Left ventricle myocardium inferior (tissue), 1 donor: ENCODE measurements at places on chromosomes 2 and 18.
A peak's percentile ranks its signal among the peaks of the same experiment; 100 is the strongest.

DNA sequence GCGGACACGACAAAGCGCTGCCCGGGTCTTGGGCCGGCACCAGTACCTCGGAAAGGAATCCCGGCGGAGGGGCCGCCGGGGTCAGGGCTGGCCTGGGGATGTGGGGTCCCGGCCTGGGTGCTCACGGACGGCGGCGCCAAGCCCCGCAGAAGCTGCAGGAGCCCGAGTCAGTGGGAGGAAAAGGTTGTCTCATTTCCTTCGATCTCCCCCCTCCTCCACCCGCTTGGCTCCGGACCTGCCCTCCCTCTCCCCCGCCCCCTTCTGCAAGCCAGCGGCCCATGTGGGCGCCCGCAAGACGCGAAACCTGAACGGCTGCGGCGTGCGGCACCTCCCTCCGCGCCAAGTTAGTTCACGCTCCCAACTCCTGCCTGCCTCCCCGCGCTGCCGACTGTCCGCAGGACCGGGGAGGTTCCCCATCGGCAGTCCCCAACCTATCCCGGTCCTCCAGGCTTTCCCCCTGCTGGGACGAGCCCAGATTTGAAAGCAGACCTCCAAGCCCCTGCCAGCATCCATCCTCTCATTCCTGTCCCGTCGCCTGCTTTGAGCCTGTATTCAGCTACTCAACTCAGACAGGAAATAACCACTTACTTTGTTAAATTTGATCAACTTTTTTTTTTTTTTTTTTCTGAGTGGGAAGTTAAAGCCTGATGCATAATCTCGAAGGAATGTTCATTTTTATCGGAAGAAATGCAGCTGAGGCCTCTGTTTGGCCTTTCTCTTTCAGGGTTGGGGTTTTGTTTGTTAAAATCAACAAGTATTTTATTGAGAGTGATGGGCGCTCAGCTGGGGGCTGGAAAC, at the start of gene EVA1A:
Gene EVA1A (minus strand): TSS at position 172 of the 798 bp plus-strand sequence. CDS start 42,799 bp downstream, outside the sequence.
- DNase-seq = peak; percentile 24

DNA sequence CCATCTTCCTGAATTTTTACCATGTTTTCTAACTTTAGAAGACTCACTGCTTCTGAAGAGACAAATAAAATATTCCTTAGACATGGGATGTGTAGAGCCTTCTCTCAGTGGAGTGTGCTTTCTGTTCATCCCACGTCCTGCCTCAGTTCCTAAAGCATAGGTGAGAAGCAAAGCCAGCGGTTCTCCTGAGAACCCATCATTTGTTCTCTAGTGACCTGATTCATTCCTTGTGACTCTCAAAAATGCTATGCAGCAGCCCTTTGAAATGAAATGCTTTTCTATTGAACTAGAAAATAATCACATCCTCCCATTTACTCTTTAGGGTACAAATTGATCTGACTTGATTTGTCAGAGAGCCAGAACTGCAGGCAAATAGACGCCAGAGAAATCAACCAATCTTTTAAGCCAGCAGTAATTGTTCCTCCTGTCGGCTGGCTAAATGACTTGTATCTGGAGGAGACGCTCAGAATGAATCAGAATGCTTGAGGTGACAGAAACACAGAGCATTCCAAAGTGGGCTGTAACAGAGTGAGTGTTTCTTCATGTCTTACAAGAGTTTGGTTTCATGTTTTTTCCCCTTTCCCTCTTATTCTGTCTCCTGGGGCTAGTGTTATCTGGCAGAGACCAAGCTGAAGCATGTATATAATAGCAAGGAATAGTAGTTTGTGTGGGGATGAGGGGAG, 81.3 kb upstream of the TMEM178A start:
- DNase-seq = no peak

DNA sequence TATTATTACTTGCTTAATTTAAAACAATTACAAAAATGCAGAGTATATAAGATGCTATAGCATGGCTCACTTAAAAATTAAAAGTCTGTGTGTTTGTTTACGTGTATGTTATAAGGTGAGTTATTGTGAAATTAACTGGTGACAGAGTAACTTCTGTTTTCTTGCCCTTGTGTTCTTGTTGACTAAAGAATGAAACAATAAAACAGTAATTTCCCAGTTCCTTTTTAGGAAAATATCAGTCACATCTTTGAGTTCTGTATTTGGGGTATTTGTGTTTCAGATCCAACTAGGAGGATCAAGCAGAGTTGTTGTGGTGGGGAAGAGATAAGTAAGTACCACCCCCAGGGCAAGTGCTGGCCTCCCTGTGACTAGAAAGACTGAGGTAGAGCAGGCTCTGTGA, 143.6 kb downstream of the CCDC148 start:
- DNase-seq = no peak

GRCh38 chr2:201128933-201129505, 13.1 kb downstream of the CFLAR start:
- DNase-seq = no peak

GRCh38 chr18:38940863-38941531, 1375.4 kb upstream of the CELF4 start:
- DNase-seq = no peak

DNA sequence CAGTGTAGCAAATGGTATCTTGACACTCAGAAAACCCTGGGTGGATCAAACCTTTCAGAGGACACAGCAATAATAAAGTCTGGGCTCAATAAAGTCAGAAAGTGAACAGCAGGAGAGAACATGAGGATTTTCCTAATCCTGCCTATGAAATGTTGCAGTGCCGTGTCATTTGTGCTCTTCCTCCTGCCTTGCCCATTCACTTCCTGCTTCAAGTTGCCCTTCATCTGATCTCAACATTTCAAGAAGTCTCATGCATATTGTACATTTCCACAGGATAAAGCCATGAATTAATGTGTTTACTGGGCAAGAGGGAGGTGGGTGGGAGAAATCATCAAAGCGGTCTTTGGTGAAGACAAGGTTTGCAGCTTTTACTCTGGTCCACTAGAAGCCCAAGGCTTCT, 51.1 kb upstream of the STPG4 start:
- no peak for DNase-seq

GRCh38 chr18:3667255-3668137, 217.5 kb downstream of the TGIF1 start:
- no peak for DNase-seq
